Activated T-cell treated with anti-CD3 and anti-CD28 coated beads, Interleukin-2, amount 50 U/mL, for 72 hours (primary cell): ENCODE measurements at places on chromosomes 1 and 21.
A peak's percentile ranks its signal among the peaks of the same experiment; 100 is the strongest.

DNA sequence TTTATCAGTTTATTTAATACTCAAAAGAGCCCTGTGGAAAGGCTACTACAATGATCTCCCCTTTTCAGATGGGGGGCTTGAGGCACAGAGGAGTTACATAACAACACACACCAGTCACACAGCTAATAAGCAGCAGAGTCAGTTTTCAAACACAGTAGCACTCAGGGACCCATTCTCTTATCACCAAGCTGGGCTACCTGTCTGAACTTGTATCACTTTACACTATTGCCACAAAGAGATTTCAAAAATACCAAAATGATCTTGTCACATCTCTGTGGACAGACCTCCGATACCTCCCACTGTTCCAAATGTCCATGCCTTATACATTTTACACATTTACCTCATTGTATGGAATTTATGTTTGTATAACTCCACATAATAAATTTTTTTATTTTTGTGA is 134.6 kb downstream of the TPR start:
- DNase-seq = no peak
- peaks cover 15% of the 10 kb centered on the region for H3K27me3 ChIP-seq
- H3K4me1 ChIP-seq = no peaks in the 10 kb centered on the region
- no peak overlapping the region for H3K27ac ChIP-seq

DNA sequence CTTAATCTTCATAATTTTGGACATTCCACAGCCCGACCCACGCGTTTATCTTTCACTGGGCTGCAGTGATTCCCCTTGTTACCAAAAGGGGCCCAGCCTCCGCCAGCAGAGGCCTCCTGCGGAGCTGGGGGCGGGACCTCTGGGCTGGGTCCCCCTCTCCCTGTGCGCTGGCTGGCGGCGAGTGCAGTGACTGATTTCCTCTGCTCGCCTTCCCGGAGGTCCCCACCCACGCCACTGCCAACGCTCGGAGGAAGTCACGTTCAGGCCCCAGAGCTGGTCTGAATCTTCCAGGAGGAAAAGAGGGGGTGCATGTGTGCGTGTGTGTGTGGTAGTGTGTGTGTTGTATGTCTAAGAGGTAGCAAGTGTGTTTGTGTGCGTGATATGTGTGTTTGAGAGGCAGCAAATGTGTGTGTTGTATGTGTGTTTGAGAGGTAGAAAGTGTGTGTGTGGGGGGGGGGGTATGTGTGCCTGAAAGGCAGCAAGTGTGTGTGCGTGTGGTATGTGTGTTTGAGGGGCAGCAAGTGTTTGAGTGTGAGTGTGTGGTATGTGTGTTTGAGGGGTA is 35.0 kb upstream of the JAK1 start:
- H3K27me3 ChIP-seq = no peaks in the 10 kb centered on the region
- peak; percentile 85 for DNase-seq
- H3K4me3 ChIP-seq = peak overlapping the region; percentile 83
- peaks cover 9% of the 10 kb centered on the region for H3K36me3 ChIP-seq
- peak overlapping the region; percentile 64 for H3K27ac ChIP-seq

DNA sequence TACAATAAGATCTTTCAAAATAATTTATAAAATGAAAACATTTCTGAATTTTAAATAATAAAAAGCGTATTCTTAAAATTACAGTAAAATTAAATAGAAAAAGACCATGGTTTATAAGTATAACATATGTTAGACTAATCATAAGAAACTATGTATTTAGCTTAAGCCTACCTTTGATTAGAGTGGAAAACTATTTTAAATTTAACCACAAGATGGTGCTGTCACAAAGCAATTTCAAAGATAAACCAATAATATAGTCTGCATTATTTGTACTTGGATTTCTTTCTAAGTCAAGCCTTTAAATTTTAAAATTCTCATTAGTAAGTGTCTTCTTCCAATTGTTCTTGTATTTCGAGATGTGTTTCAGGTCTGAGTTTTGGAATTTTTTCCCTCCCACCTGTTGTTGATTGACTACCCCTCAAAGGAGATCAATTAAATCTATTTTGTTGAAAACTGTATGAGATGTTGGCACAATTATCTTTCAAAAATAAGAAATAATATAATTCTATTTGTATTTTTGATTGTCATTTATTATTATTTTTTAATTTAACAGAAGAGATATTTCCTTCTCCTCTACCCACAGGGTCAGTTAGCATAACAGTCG is 459.8 kb downstream of the KCNT2 start:
- H3K27ac ChIP-seq = no peak overlapping the region
- H3K4me3 ChIP-seq = no peak overlapping the region
- H3K4me1 ChIP-seq = no peaks in the 10 kb centered on the region
- no peak for DNase-seq
- no peaks in the 10 kb centered on the region for H3K36me3 ChIP-seq
- no peaks in the 10 kb centered on the region for H3K27me3 ChIP-seq

GRCh38 chr1:46411601-46412341 is 17.7 kb downstream of the FAAH start:
- H3K27ac ChIP-seq = no peak overlapping the region
- H3K36me3 ChIP-seq = no peaks in the 10 kb centered on the region
- DNase-seq = peak; percentile 23

DNA sequence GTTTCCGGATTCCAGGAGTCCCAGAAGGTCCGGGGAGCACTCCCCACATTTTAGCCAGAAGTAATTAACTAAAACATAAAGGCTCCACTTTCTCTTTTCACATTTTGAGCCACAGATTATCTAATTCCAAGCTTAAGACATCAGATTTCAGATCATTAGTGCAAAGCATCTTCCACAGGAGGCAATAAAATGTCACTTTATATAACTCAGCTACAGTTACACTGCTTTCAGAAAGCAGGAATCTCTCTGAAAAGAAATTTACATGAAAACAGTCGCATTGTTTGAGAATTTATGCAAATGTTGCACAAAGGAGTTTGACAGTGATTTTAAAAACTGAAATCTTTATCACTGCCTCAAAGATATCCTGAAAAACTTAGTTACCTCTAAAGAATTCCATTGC is 99.7 kb downstream of the LMO4 start:
- peaks cover 18% of the 10 kb centered on the region for H3K27me3 ChIP-seq
- no peak overlapping the region for H3K27ac ChIP-seq

- H3K36me3 ChIP-seq = no peaks in the 10 kb centered on the region
- H3K4me1 ChIP-seq = peaks cover 7% of the 10 kb centered on the region
- H3K4me3 ChIP-seq = no peak overlapping the region
- H3K27me3 ChIP-seq = peaks cover 6% of the 10 kb centered on the region
- DNase-seq = no peak
- H3K27ac ChIP-seq = no peak overlapping the region
Observed at GRCh38 chr1:210132582-210132981, 100.0 kb upstream of the SERTAD4 start.

DNA sequence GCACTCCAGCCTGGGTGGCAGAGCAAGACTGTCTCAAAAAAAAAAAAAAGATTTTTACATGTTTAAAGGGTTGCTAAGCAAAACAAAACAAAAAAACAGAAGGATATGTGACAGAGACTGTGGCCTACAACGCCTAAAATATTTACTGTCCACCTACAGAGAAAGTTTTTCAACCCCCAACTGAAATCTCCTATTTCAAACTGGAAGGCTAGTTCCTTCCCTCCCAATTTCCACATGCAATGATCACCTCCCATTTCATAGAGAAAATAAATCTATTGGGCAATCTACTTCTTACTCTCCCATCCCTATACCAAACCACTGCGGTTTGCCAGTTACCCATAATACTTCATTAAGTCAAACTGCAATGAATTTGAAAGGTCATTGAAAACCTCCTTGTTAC is 74.2 kb downstream of the ST3GAL3 start:
- peaks cover 24% of the 10 kb centered on the region for H3K36me3 ChIP-seq
- no peak for DNase-seq
- H3K4me1 ChIP-seq = peaks cover 19% of the 10 kb centered on the region
- H3K27me3 ChIP-seq = no peaks in the 10 kb centered on the region
- no peak overlapping the region for H3K4me3 ChIP-seq

DNA sequence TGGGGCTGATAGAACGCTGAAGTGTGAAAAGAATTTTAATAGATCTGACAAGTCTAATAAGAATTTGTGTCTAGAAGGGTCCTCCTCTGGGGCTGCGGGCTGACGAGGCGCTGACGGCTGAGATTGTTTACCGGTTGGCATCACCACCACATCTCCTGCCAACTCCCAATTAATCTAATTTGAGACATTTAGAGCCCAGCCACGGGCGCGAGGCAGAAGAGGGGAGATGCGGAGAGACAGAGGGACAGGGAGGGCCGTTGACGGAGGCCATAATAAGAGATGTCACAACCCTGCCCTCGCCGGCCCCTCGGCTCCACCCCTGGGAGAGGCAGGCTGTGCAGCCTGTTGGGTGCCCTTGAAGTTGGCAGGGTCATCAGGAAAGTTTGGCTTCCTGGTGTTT is 109.3 kb downstream of the PAX7 start:
- H3K27me3 ChIP-seq = peaks cover 20% of the 10 kb centered on the region
- DNase-seq = no peak
- no peaks in the 10 kb centered on the region for H3K4me1 ChIP-seq
- H3K36me3 ChIP-seq = no peaks in the 10 kb centered on the region
